Renal pelvis (tissue), 12 donors: ENCODE measurements at places on chromosomes 13 and 19. TPM values are rescaled to one million over a fixed set of nuclear protein-coding genes. Genes with fewer than 3 reads are reported as not detected.
A peak's percentile ranks its signal among the peaks of the same experiment; 100 is the strongest.

The UBA52 gene
- 924 TPM for polyA plus RNA-seq

The PLPPR3 gene
- 17.1 TPM for polyA plus RNA-seq

The LIM2 gene
- 0.60 TPM for polyA plus RNA-seq

The LENG1 gene
- polyA plus RNA-seq: 10.4 TPM

The SIX5 gene
- 31.4 TPM for polyA plus RNA-seq

The AXL gene
- 30.7 TPM for polyA plus RNA-seq

GRCh38 chr13:99916366-99917103, 55.0 kb downstream of the ZIC5 start:
- peak; percentile 47 for DNase-seq

DNA sequence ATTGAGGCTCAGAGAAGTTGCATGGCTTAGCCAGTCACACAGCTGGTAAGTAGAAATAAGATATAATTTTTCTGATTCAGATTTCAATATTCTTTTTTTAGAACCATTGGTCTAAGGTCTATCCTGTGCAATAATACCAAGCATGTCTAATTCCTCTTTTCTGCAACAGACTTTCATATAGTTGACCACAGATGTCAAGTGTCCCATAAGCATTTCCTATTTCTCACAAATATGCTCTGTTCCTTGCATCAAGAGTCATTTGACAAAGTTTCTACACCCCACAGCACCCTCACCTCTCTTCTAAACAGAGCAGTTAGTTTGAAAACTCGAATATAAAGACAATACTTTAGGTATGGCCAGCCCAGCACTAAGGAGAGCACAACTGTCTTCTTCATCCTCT, 26.8 kb upstream of the SACS start:
- DNase-seq: no peak

GRCh38 chr13:75647126-75647784, 11.1 kb downstream of the LMO7 start:
- no peak for DNase-seq

DNA sequence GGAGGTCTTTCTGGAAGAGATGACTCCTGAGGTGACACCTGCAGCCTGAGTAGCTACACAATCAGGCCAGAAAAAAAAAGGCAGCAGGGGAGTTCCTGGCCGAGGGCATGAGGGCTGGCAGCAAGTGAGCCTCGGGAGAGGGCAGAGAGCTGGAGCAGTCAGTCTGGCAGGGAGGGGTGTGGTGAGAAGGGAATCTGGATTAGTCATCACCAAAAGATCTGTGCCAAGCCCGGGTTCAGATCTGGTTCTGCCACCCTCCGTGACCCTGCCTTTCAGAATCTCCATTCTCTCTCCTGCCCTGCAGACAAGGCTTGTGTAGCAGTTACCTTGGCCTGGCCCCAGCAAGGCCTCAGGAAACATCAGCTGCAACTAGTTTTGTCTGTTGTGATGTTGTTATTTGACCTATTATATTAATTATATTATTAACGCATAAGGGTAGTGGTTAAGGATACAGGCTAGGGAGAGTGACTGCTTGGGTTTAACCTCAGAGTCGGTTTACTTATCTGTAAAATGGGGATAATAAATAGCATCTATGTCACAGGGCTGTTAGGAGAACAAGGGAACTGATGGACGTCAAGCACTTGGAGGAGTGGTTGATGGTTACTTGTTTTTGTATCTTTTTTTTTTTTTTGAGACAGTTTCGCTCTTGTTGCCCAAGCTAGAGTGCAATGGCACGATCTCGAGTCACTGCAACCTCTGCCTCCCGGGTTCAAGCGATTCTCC, 2.7 kb upstream of the CAPNS1 start:
- no peak for DNase-seq

- DNase-seq: no peak
Observed at GRCh38 chr19:31105761-31106160, 243.5 kb downstream of the TSHZ3 start.

DNA sequence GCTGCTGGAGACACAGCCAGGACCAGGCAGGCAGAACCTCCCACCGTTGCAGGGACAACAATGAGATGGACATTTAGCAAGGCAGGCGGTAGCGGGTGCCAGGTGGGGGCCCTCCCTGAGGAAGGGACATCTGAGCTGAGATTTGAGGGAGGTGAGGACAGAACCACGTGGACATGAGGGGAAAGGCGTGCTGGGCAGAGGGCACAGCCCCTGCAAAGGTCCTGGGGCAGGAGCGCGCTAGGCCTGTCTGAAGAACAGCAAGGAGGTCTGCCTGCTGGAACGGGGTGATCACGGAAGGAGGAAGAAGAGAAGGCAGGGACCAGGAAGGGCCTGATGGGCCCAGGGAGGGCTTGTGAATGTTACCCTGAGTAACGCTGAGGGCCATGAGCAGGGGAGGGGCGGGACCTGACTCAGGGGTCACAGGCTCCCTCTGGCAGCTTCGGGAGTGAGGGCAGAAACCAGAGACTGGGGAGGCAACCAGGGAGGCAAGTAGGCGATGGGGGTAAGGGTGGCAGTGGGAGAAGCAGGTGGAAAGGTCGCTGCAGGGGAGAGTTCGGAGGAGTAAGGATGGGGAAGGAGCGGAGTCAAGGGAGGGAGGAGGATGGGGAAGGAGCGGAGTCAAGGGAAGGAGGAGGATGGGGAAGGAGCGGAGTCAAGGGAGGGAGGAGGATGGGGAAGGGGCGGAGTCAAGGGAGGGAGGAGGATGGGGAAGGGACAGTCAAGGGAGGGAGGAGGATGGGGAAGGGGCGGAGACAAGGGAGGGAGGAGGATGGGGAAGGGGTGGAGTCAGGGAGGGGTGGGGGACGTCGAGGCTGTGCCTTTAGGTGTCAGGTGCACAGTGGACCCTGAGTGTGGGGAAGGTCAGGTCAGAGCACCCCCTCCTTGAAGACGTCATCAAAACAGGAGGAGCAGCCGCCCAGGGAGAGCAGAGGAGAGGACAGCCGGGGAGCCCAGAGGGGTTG, 15.7 kb upstream of the B3GNT3 start:
- no peak for DNase-seq

GRCh38 chr19:47377801-47378200, 28.7 kb downstream of the DHX34 start:
- no peak for DNase-seq

GRCh38 chr19:34351382-34351826, 13.6 kb upstream of the GPI start:
- DNase-seq: no peak

GRCh38 chr13:67119481-67119894, 110.6 kb downstream of the PCDH9 start:
- DNase-seq: no peak
